ENCODE measurements at places on chromosomes 1 and 21. TPM values are rescaled to one million over a fixed set of nuclear protein-coding genes. Genes with fewer than 3 reads are reported as not detected.

Gene ST6GALNAC3
- 14.4 TPM for total RNA-seq

Gene CDA
- total RNA-seq, result 0.98 TPM

Gene E2F2
- 0.33 TPM for total RNA-seq

Gene LCE1C
- total RNA-seq, result not detected

Gene CLCA4
- 15.1 TPM for total RNA-seq

Gene NUDT4B
- 47.5 TPM for total RNA-seq

Gene LRP8
- 14.7 TPM for total RNA-seq

Gene CD1B
- total RNA-seq, result not detected

Gene CELA2A
- not detected for total RNA-seq

Gene UBE2U
- total RNA-seq, result not detected

Gene UTS2
- total RNA-seq, result not detected
